ENCODE measurements at places on chromosomes 12 and 14.

DNA sequence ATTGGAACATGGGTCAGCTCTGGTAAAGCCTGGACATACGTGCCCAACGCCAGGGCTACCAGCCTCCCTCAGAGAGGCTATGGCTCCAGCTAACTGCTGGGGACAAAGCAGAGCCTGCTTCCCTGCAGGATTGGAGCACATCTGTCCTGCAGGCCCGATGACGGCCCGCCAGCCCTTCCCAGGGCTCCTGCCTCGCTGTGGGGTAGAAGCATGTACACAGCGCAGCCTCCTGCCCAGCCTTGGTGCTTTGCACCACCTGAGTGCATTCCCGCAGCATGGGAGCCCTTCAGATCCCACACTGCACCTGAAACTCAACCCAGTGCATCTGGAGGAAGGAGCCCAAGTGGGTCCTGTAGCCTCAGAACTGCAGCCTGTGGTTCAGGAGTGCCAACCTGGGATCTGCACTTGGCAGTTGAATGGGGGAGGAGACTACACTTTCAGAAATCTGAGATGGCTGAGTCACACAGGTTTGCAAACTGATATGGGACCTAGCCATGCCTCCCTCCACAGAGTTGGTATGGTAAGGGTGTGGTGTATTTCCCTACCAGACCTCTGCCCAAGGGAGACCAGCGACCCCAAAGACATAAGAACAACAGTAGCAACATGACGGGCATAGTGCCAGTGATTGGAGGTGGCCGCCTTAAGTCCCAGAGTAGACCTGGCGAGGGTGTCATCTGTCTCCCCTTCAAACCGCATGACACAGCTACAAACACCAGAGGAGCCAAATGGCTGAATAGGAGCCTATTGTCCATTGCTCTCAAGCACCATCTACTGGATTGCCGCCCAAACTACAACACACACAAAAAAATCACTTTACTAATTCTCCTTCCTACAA is 273.9 kb upstream of the MIS18BP1 start:
- no peak for DNase-seq

DNA sequence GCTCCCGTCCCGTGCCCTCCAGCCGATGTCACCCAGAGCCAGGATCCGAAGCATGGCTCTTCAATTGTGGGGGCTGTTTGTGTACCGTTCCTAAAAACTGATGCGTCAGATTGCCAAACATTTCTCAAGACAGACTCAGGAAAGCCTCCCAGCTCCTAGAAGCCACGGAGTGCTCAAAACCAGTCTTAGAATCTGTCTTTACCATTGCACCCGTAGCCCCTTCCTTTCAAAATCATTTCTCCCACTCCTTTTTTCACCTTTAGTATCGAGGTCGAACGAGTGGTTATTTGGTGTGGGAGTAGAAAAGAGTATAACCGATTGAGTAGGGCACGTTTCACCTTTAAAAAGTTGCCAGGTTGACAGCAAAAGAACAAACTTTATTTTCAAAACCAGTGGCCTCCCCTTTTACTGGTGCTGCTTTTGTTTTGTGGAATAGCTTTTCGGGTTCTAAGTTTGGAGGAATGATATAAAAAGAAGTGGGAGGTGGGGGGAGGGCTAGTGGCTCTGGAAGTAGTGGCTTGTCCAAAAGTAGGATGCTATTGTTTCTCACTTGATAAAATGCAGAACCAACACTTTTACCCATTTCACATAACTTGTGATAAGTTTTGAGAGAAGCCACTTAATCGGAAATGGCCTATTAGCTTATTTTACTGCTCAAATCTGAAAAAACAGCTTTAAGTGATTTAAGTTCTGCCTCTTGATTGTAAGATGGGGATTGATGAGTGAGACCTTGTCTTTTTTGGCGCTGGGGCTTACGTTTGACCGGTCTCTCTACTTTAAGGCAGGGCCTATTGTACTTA is 803 bp downstream of the STK38L start:
- no peak for DNase-seq

GRCh38 chr12:131188131-131189050 is 234.7 kb downstream of the ADGRD1 start:
- no peak for DNase-seq

DNA sequence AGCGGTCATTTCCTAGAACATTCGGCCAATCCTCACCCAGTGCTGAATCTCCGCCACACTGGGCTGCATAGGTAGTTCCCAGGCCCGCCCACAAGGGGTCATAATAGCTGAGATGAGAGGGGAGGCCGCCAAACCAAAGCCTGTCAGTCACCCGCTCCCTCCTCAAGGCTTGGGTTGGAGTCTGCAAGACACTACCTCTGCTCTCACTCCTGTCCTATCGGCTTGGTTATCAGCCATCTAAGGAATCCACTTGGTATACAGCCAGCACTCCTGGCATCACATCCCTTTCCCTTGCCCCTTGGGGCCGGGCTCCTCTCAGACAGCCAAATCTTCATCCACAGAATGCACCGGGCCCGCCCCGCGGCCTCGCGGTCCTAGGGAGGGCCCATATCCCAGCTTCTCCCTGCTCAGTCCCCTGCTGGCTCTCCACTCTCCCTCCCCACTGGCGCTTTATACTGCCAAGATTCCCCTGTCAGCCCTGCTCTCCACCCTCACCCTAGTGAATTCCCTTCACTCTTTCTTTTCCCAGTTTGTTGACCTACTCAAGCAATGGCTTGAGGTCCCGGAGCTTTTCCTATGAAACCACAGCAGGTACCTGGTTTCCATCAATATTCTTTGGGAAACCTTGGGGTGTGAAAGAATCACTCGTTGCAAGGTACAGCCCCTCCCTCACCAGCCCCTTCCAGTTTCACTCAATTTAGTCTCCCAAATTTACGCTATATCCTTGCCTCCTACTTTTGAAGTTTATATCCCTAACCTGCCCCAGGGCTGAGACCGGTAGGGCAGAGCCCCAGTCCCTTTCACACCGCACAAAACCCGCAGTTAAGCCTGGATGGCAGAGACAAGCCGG is 1.4 kb downstream of the IFFO1 start:
- no peak for DNase-seq

DNA sequence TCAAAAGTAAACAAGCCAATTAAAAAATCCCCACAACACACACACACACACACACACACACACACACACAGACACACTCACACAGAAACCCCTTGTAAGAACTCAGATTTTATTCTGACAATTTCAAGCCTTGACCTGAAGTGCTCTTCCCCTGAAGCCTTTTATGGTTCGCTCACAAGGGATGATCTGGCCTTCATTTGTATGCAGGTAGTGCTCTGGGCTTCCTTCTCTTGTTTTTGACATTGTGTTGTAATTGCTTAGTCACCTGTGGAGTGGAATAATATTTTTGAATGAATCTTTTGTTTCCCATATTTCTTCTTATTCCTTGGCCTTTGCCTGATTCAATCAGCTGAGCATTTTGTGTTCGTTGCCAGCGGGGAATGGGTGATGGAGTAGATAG is 83.3 kb upstream of the CSRP2 start:
- DNase-seq, result no peak

GRCh38 chr12:87491089-87491488 is 538.1 kb downstream of the C12orf50 start:
- DNase-seq, result no peak

- DNase-seq, result peak; percentile 44
Observed at GRCh38 chr12:116880817-116881324, 370 bp downstream of the HRK start.

- no peak for DNase-seq
Observed at GRCh38 chr14:76677534-76678145, 83.6 kb upstream of the VASH1 start.

DNA sequence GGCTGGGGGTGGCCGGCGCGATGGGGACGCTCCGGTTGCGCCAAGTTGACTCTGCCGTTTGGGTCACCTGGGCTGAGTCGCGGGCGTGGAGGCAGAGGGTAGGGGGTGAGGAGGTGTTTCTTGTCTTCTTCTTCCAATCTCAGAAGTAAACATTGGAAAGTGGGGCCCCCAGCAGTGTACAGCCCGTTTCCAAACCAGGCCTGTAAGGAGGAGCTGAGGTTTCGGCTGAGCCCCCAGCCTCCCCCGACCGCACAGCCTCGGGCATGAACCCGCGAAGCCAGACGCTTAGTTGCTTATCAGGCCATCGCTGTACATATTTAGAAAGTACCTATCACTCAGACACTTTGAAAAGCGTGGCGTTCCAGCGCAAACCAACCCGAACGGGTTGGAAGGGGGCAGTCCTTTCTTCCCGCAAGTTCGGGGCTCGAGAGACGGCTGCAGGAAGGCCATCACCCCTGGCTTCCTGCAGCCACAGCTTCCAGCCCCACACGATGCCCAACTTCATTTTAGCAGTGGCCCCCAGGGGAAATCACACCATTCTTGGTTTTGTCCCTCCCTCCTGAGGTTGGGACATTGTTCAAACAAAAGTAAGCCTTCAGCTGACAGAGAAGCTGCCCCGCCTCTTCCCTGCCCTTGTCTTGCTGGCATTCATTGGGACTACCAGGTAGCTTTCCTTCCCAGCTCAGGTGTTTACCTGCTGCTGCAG is 164.1 kb downstream of the ZFP36L1 start:
- DNase-seq, result no peak

GRCh38 chr14:59310633-59311032 is 122.2 kb downstream of the DAAM1 start:
- DNase-seq, result no peak

DNA sequence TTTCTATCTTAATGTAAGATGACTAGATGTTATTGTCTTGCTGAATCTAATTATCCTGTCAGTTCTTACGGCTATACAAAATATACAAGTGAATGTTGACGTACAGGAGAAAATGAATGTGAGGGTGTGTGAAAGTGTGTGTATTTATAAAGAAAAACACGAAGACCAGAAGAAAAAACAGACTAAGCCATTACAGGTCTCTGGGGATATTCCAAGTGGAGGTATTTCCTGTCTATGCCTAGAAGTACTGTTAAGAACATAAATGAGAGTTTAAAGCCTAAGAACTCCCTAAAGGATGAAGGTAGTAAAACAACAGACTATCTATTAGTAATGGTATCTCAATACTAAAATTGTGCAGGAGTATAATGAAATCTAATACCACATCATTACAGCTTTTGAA is 7.6 kb downstream of the MDM1 start:
- DNase-seq, result no peak

DNA sequence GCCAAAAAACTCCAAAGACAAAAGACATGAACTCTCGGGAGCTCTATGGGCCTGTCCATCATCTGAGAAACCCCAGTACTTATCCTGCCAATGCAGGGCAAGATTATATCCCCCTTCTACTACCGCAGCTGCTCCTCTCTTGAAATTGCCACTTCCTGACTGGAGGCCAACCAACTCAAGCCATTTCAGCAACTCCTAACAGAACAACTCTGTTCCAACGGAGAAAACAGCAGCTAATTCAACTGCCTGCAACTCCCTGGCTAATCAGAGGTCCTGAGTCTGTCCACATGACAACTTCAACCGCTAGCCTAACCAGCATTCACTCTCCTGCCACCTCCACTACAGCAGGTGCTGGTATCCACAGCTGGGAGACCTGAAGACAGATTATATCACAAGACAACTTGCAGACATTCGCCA is 24.1 kb downstream of the CEP83 start:
- no peak for DNase-seq

DNA sequence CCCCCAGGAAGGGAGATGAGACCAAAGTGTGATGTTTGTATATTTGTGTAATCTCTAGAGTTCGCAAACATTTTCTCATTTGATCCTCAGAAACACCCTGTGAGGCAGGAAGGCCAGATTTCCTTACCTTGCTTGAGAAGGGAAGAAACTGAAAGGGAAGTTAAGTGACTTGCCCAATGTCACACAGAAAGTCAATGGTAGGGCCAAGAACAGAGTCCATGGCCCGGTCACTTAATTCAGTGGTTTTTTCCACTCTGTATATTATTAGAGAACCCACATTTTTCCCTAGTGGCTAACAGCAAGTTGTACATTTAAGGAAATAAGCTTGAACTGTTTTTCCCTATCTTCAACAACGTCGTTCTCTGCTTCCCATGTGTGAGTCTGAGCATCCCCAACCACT is 25.6 kb upstream of the CHPT1 start:
- no peak for DNase-seq

DNA sequence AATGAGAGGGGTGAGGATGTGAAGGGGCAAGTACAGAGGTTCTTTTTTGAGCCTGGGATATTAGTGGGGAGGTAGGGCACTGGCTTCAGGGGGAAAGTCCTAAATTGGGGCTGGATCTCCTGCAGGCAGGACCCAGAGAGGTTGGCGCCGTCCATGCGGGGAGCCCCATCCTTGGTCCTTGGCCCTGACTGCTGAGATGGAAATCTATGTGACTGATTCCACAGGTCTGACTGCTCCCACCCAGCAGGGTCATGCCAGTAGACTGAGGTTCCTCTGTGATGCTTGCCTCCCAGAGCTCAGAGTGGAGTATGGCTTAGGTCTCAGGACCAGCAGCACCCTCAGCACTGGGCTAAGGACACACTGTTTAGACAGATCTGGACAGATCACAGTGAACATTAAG is 988.6 kb upstream of the TMEM132C start:
- no peak for DNase-seq

- peak; percentile 18 for DNase-seq
Observed at GRCh38 chr12:93699271-93700145, 22.3 kb downstream of the CRADD start.

GRCh38 chr12:68169213-68169889 is 9.8 kb upstream of the IFNG start:
- DNase-seq, result no peak

GRCh38 chr14:74223016-74223415 is 16.2 kb upstream of the VSX2 start:
- DNase-seq, result no peak

DNA sequence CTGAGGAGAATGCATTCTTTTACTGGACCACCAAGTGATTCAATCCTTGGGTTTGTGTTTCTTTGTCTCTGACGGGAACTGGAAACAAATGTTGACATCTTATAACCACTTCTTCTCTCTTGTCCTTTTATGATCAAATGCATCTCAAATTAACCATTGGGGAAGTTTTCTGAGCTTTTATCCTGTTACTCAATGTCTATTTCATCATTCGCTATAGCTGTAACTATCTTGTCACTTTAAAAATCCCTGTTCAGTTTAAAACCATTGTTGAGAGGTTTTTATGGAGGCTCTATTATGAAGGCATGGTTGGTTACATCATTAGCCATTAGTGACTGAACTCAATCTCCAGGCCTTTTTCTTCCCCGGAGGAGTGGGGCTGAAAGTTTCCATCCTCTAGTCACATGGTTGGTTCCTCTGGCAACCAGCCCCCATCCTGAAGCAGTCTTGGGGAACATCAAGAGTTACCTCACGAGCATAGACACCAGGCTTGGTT is 2.7 kb upstream of the CLEC6A start:
- DNase-seq, result no peak

DNA sequence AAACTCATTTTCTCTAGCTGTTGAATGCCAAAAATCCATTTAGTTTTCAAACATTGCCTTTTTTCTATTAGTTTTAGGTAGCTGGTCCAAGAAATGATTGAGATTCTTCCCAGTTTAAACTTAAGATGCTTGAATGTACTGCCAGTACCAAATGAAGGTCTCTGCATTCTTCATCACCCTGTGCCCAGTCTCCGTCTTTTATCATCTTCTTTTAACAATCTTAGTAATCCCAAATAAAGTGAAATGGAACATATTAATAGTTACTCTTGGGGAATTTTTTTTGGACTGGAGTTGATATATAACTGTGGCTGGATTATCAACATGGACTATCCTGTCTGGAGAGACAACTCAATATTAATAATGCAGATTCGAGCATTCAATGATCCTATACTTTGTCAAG is 54.1 kb upstream of the PCED1B start:
- DNase-seq, result no peak

All from NCI-H774 (cell line).